ENCODE measurements at places on chromosomes 7 and 10.

GRCh38 chr10:30832749-30833627 is 198.7 kb downstream of the ZNF438 start:
- DNase-seq: no peak

- no peak for DNase-seq
These were observed 62.7 kb downstream of the CUZD1 start for GRCh38 chr10:122782911-122783310.

DNA sequence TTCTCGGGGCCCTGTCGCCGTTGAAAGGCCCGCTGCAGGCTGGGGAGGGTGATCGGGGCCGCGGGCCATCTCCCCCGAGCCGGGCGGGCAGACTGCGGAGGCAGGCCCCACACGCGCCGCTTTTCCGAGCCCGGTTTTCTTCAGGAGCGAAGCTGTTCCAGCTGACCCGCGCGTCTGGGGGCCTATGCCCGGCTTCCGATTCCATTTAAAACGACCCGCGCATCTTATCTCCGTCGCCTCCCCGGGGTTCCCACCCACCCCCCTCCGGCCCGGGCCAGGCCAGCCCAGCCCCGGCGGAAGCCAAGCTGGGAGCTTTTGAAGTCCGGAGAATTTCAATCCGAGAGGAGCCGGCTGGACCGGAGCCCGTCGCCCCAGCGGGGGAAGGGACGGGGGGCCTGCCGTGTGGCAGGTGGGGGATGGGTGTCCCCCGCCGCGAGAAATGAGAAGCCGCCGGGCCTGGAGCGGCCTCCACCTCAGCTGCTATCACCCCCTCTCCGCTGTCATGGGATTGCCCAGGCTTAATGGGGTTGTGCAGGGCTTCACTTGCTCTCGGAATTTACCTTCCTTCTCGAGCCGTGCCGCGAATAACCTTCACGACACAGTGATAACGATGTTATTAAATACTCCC is 3.1 kb upstream of the EVX1 start:
- DNase-seq: no peak

DNA sequence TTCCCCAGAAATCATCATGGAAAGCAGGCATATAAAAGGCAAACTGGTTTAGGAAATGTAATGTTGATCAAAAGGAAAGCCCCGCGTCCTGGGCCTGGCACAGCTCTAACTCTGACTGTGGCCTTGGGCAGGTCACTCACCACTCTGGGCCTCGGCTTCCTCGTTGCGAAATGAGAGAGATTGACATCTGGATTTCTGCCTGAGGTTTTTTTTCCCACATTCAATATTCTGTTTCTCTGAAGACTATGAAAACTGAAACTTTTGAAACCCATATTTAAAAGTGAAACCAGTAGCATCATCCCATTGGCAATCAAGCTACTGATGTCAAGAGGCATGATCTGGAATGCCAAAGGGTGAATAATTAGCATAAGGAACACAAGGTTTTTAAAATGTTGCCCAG is 369.7 kb upstream of the NPVF start:
- DNase-seq: no peak

DNA sequence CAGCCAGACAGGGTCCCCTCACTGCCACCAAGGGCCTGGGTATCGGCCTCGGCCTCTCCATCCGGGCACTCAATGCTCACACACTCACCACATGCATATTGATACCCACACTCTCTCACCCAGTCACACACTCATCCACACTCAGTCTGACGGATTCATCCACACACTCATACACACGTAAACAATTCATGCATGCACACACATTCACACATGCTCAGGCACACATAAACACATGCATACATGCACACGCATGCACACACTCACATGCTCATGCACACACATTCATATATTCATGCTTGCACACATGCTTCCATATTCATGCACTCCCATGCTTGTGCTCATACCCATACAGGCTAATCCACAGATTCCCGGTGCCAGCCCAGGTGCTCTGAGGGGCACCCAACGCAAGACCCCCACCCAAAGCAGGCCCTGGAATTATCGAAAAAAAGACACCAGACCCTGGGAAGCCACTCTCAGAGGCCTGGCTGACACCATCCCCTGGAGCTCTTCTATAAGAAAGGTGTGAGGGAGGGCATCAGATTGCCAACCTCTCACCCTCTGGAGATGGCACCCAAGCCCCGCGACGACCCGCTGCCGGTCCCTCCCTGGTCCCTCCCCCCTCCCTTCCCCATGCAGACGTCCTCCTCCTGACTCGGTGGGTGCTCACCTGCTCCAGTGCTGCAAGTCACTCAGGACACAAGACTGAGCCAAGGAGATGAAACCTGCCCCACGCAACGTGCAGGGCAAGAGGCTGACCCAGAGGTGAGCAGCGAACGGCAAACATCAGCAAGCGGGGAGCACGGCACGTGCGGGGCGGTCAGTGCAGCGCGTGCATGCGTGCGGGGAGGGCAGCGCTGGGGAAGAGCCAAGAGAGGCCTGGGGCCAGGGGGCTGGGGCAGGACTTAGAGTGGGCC is 15.2 kb downstream of the STK32C start:
- no peak for DNase-seq

- DNase-seq: no peak
These were observed 102.6 kb upstream of the LRRN3 start for GRCh38 chr7:110988348-110988747.

- no peak for DNase-seq
These were observed 266.1 kb downstream of the PARD3 start for GRCh38 chr10:34549001-34549400.

GRCh38 chr7:133382775-133383559 is 130.1 kb downstream of the EXOC4 start:
- DNase-seq: no peak

GRCh38 chr7:47147213-47147631 is 434.7 kb downstream of the TNS3 start:
- DNase-seq: no peak

DNA sequence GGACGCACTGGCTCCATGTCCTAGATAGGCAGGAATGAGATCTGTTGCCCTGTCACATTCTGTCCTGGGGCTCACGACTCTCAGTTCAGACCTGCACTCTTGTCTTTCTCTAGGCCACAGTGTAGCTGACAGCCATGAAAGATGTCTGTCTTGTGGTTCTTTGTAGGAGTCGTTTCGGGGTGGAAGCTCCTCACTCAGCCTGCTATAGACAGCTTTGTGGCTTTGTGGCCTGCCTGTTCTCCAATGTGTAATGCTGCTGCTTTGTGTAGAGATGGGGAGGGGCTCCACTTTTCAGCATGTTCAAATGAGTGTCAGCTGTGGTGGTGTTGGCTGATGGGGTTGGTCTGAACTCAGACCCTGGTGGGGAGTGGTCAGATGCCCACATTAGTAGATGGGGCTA is 410.7 kb downstream of the ACTR3B start:
- no peak for DNase-seq

DNA sequence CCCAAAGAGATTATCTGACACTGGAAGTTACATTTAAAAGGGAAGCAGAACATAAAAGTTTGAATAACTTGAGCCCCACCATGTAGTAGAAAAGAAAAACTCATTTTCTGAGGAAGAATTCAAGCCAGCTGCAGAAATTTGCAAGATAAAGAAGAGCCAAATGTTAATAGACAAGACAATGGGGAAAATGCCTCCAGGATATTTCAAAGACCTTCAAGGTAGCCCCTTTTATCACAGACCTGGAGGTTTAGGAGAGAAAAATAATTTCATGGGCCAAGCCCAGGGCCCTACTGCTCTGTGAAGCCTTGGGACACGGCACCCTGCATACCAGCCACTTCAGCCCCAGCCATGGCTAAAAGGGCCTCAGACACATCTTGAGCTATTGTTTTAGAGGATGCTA is 18.4 kb upstream of the AKR1C1 start:
- no peak for DNase-seq

GRCh38 chr7:1632916-1633785 is 36.9 kb upstream of the ELFN1 start:
- DNase-seq: no peak

DNA sequence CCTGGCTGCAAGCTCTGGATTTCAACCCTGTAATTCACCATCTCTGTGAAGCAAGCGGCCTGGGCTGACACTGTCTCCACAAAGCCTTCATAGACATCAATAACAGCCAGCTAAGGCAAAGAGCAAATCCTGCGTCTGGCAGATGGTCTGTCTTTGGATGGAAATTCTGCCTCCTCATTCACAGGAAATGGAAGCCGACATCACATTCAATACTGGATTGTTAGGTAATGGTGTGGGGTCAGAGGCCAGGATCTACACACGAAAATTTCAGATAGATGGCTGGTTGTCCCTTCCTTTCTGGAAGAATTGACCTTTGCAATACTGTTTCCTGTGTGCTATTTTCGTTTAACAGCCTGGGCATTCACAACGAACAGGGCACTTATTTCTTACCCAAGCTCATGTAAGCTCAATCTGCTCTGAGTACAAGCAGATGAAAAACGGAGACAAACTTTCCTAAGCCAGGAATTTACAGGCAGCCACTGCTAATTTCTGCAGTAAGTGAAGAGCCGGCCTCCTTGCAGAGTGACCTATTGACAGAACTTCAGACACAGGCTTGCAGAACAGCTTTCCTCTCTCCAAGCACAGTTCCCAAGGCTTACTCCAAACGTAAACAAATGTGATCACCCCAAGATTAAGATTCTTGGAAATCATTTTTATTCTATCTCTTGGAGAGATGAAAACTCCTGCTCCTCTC is 3.1 kb upstream of the ADAM12 start:
- DNase-seq: no peak

GRCh38 chr7:73908123-73908611 is 47.2 kb downstream of the TMEM270 start:
- DNase-seq: peak; percentile 2

DNA sequence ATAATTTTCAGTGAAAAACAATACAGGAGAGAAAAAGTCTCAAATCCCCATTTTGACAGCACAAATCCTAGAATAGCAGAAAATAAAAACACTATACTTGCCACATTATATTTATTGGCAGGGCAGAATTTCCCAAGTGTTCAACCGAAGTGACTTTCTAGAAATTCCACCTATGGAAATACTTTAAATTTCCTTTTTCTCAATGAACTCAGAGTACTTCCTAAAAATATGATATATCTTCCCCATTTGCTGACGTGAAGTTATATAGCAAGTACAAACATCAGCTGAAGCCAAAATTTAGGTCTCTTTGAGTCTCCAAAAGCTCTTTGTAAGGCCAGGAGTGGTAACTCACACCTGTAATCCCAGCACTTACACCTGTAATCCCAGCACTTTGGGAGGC is 83.3 kb downstream of the NT5C2 start:
- DNase-seq: no peak

GRCh38 chr10:32982911-32983909 is 25.2 kb upstream of the ITGB1 start:
- DNase-seq: no peak

All from HEK293T (cell line).